ENCODE measurements at places on chromosomes 1 and 21.

DNA sequence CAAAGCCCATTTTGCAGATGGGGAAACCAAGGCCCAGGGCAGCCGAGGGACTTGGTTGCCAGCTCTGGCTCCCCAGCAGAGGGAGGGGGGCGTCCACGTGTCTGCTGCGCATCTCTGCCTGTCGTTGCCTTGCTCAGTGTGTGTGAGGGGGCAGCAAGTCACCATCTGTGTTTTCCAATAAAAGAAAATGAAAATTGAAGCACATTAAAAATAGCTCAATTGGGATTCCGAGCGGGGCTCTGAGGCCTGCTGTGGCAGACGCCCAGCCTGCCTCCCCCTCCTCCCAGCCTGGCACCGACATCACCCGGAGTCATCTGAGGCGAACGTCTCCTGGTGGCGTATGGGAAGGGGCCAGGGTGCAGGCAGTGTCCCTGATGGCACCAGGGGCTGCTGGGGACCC, 51.2 kb downstream of the EPHB2 start:
- no peak for DNase-seq

GRCh38 chr1:200034761-200035396, 7.4 kb downstream of the NR5A2 start:
- no peak for DNase-seq

DNA sequence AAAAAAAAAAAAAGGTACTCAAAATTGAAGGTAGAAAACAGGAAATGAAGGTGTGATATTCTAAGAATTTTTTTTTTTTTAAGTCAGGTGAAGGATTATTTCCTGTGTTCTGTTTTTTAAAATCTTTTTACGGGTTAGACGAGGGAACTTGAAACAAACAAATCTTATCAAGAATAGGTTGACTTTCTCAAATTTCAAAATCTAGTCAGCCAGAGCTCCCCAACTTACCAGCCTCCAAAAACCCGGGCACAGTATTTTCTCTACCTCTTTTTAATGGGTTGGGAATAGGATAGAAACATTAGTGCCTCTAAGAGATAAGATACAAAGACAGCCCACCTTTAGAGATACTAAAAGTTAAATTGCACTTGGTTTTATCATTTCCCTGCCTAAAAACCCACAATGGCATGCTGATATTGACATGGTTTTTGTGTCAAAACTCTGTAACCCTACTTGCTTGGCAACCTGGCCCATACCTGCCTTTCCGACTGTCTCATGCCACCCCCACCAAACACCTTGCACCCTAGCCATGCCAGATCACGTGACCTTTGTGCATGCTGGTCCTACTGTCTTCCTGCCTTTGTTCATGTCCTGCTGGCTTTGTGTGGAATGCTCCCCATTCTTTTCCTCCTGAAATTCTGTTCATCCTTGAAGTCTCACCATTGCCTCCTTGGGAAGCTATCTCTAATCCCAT, 4.2 kb downstream of the RCAN3 start:
- DNase-seq = no peak

- DNase-seq = no peak
Observed at GRCh38 chr1:110424699-110425611, 17.5 kb upstream of the LAMTOR5 start.

- no peak for DNase-seq
Observed at GRCh38 chr1:33093004-33093403, 12.1 kb downstream of the AZIN2 start.

DNA sequence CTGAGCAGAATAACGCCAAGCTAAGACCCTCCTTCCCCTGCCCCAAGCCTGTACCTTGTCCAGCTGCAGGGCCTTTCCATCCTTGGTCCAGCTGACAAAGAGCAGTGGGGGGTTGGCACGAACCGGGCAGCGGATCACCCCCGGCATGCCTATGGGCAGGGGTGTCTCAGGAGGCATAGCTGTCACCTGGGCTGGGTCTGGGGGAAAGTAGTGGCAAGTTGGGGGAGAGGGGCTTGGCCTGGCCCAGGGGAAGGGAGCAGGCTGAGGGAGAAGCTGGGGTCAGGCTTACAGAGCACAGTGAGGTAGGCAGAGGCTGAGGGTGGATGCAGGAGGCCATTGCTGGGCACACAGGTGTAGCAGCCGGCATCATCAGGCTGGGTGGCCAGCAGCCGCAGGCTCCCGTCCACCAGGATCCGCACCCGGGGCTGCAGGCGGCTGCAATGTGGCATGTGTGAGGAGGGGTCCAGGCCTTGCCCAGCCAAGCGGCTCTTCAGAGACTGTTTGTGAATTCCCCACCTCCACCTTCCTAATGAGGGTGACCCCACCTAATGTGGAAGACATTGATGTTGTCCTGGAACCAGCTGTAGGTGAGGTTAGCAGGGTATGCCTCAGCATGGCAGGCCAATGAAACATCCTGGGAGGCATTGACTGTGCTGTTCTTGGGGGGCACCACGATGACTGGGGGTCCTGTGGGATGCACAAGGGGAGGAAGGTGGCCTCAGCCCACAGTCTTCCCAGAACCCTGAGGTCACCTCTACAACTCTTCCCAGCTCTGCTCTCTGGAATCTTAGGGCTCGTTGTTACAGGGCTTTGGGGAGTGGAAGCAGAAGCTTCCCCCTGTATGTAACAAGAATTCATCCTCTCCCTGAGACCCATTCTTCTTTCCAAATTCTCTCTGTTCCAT, 9.1 kb upstream of the TAGLN2 start:
- no peak for DNase-seq

- no peak for DNase-seq
Observed at GRCh38 chr1:226349801-226350518, 41.0 kb upstream of the LIN9 start.

- DNase-seq = no peak
Observed at GRCh38 chr1:10738061-10739058, 58.1 kb downstream of the CASZ1 start.

- DNase-seq = no peak
Observed at GRCh38 chr1:11935057-11935412, 518 bp downstream of the PLOD1 start.

DNA sequence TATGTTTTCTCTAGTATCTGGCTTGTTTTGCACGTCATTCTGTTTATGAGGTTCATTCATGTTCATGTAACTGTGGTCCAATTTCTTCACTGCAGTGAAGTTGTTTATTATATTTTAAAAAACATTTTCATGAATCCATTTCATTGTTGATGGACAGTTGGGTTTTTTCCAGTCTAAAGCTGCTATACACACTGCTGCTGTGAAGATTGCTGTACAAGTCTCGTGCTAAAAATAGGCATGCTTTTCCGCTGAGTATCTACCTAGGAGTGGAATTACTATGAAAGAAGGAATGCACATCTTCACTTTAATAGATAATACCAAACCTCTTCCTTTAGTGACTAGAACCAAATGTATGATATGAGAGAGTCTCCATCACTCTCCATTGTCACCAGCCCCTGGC, 49.0 kb upstream of the ETS2 start:
- no peak for DNase-seq

GRCh38 chr1:177211231-177211630, 40.5 kb downstream of the BRINP2 start:
- no peak for DNase-seq

DNA sequence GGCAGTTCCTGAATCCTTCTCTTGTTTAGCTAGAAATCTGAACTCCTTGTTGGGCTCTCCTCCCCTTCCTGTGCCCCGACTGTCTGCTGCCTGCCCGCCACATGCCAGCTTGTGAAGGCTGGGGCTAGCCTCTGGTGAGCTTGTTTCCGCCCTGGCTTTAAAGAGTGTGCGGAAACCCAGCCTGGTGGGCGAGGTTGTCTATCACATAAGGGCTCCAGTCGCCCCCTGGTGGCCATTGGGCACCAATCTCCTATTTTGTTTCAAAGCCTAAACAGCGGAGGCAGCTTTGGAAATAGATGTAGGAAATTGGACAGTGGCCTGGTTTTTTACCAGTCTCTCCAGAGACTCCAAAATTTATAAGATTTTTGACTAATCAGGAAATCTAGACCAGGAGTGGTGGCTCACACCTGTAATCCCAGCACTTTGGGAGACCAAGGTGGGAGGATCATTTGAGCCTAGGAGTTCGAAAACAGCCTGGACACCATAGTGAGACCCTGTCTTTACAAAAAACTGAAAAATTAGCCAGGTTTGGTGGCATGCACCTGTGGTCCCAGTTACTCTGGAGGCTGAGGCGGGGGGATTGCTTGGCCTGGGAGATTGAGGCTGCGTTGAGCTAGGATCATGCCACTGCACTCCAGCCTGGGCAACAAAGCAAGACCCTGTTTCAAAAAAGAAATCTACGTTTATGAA, 9.8 kb downstream of the ATP8B2 start:
- peak; percentile 73 for DNase-seq

- DNase-seq = no peak
Observed at GRCh38 chr1:3906672-3907020, 6.6 kb upstream of the C1orf174 start.

DNA sequence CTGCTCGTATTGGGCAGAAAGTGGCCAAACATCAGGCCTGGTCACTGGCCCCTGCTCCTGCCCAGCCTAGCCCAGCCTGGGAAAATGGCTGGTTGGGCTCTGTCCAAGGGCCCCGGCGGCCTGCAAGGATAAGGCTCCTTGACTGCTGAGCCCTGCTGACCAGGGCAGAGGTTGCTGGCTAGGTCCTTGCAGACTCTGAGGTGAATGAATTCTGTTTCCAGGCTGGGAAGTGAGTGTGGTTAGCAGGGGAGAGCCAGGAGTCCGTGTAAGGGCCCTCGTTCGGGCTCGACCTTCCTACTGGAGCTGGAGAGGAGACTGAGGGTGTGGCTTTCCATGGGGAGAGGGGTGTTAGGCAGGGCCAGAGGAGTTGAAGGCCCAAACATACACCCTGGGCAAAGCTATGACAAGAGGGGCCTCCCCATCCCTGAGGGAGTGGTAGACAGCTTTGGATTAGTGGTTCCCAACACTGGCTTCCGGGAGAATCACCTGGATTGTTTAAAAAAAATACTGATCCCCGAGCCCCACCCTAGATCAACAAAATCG, 20.6 kb downstream of the CSF1 start:
- peak; percentile 65 for DNase-seq

- no peak for DNase-seq
Observed at GRCh38 chr1:241615043-241615974, 24.9 kb downstream of the CHML start.

GRCh38 chr1:154874465-154874864, 4.4 kb upstream of the KCNN3 start:
- no peak for DNase-seq

GRCh38 chr1:190168893-190169280, 308.8 kb downstream of the BRINP3 start:
- no peak for DNase-seq

- no peak for DNase-seq
Observed at GRCh38 chr1:225921734-225922709, 2.0 kb downstream of the PYCR2 start.

DNA sequence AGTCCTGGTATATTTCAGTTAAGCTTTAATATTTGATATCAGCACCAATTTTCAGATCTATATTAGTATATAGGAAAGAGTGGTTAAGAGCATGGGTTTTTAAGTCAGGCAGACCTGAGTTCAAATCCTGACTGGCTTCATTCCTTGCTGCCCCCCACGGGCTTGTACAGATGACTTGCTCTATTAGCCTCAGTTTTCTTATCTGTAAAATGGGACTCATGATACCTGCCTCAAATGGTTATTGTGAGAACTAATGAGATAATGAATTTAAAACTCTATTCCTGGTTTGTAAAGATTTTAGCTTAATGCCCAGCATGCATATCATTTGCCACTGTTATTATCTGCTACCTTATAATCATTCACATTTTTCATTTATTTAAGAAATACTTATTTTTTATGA, 264.5 kb downstream of the RPS6KC1 start:
- no peak for DNase-seq

DNA sequence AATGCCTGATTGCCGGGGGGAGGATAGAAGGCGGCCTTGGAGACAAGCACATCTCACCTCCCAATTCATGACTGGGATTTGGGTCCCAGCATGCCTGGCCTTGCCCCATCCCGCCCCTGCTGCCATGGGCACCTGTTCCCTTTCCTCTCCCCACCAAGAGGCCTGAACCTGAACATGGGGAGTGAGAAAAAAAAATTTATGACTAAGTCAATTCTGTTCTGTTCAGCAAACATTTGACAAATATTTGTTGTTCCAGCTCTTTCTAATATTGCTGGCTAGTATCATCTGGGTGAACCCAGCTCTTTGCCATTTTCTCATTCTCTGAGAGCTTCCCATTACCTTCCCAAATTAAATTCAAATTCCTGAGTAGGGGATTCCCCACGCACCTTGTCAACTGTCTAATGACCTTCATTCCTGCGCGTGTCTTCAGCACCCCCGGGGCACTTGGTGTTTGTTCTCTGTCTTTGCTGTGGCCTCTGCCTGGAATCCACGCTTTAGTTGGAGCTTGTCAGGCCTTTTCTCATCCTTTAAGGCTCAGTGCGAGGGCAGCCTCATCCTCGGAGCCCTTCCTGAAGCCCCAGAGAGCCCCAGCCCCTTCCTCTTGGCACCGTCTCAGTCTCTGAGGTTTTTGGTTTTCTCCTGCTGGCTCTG, 42.8 kb downstream of the ARHGEF10L start:
- DNase-seq = no peak

DNA sequence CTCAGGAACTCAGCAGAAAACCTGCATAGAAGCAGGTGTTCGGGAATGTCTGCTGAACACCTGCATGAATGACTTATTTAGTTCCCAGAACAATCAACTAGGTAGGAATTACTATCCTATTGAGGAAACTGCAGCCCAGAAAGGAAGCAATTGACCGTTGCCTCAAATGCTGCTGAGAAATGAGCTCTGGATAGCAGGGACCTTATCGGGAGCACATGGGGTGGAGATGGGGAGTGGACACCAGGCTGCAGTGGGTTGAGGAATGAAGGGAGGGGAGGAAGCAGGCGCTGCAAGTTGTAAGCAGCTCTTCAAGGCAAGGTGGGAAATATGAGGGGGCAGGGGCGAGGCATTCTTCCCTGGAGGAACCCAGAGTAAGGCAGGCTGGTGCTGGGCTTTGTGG, 10.8 kb upstream of the CDCP2 start:
- DNase-seq = no peak

- DNase-seq = no peak
Observed at GRCh38 chr1:24995661-24996060, 65.6 kb upstream of the RUNX3 start.

DNA sequence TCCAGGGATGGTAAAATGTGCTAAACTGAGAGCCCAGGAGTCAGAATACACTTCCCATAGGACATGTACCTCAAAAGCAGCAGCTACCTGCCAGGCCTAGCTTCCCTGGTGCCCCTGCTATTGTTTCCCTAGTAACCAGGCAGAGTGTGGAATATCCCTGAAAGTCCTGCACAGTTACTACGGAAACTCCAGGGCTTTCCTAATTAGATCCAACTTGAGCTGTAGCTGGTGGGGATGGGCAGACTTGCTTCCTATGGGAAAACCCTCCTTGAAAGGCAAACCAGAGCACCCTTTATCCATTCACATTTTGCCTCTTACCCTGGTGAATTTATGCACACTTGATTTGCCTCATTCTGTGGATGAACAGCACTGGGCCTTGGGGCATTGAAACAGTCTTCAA, 559.9 kb upstream of the PBX1 start:
- DNase-seq = no peak

GRCh38 chr21:38027901-38028498, 111.7 kb upstream of the KCNJ6 start:
- DNase-seq = no peak

- DNase-seq = no peak
Observed at GRCh38 chr1:69269491-69269890, 298.2 kb upstream of the LRRC7 start.
